Activated T-helper 1 cell treated with anti-CD3 and anti-CD28 coated beads, Interleukin-12 subunit alpha, Interleukin-12 subunit beta, Interleukin-2, Interleukin-4 antibody, amounts not matched to agents 30 ng/mL and 10 ng/mL and 1 ng/mL, durations not matched to agents 14 hours and 24 hours and 36 hours (primary cell): ENCODE measurements at places on chromosomes 1 and 21. TPM values are rescaled to one million over a fixed set of nuclear protein-coding genes. Genes with fewer than 3 reads are reported as not detected.

TAL1 gene
- total RNA-seq, result not detected in 2 replicates

SH2D2A gene
- 283 and 286 TPM in 2 replicates for total RNA-seq

- no peak for DNase-seq
Measured at GRCh38 chr1:10708757-10709156, 87.7 kb downstream of the CASZ1 start.

DNA sequence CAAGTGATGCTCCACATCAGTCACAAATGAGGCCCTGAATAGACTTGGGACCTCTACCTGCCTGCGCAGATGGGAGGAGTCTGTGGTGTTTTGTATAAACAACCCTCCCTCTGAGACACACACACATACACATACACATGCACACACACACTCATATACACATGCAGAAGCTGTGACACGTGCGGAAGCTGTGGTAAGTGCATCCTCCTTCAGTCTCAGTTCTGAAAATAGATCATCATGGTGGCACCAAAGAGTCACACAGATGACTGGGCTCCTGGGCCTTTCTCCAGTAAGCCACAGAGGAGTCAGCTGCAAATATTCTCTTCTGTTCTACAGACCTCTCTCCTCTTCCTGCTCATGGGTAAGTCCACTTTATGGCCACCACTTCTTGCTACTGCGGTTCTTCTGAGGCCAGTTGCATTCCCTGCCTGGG is at the start of gene LY9:
TSS of gene LY9 (plus strand) at position 224 of the 433 bp plus-strand sequence. CDS start at position 238, 14 bp downstream.
- peak; percentile 76 for DNase-seq

SYCP1 gene
- not detected in 2 replicates for total RNA-seq

TRIM67 gene
- total RNA-seq, result not detected in 2 replicates

- no peak for DNase-seq
Measured at GRCh38 chr1:216047811-216048572, 375.3 kb downstream of the USH2A start.

UBXN10 gene
- 2.5 and 2.9 TPM in 2 replicates for total RNA-seq

S100A9 gene
- not detected in 2 replicates for total RNA-seq

DNA sequence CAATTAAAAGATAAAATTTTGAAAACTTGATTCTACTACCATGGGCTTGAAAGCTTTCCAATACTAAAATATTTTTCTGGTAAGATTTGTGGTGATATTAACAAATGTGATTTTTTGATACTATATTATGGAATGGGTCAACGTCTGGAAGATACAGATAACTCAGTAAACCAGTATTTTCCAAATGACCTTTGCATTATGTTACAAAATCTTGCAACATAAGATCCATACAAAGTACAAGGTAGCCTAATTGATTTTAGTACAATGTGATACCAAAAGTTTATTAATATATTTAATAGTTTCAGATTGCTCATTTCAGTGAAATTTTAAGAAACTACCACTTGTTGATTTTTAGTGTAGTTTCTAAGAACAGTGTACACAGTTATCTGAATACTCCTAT is 236.2 kb downstream of the KIF26B start:
- DNase-seq, result no peak

OR11L1 gene
- total RNA-seq, result not detected in 2 replicates
